ENCODE measurements at places on chromosomes 4 and X.
A peak's percentile ranks its signal among the peaks of the same experiment; 100 is the strongest.

DNA sequence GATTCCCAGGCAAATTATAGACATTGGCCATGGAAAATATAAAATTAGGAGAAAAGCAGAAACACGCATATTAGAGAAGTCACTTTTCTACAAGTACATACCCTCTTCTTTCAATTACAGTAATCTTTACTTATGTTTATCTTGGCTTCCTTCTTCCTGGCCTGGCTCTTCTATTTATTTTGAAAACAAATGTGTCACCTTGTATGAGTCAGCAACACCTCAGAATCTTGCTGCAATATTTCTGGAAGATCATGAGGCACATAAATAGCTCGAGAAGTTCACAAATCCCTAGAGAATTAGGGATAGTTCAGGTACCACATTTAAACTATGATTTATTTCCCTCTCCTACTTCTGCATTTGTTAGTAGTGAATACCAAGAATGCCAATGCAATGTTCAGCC lies 124.6 kb downstream of the ANOS1 start:
- DNase-seq: no peak

DNA sequence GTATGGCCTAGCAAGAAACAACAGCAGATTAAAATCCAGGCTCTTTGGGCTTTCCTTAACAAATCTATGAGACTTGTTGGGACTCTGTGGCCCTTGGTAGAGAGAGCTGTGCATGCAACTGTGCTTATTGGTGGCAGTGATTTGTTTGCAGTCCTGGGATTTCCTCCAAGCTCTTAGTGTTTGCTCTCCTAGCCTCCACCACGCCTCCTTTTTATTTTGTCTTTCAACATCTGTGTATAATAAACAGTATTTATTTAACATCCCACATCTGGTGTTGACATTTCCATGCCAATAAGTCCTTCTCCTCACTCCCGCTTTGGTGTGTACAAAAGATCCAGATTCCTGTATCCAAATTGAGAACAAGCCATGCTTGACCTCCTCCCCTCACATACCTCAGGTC lies 3.1 kb downstream of the TNMD start:
- no peak for DNase-seq

DNA sequence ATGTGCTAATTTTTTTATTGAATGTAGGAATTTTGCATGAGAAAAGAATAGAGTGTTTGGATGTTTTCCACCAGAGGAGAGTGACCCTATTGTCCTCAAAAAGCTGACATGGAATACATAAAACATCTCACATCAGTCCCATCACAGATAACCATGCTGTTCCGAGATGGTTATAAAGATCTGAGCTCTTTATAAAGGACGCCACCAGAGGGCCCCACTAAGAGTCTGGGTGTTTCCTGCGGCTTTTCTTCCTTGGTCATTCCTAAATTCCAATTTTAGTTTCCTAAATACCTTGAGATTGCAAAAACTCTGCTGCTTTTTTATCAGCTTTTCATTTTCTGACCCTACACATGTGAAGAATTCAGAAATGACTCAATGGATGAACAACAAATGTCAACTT lies 504.5 kb upstream of the FRG1 start:
- no peak for DNase-seq

DNA sequence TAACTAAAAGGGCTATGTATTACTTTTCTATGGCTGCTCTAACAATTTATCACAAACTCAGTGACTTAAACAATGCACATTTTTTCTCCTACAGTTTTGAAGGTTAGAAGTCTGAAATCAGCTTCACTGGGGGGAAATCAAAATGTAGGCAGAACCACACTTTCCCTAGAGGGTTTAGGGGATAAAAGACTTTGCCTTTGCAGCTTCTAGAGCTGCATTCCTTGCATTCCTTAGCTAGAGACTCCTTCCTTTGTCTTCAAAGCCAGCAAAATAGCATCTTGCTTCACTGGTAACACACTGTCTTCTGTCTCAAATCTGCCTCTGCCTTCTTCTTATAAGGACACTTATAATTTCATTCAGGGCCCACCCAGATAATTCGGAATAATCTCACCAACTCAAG lies 152.4 kb upstream of the SPIN4 start:
- DNase-seq: no peak

DNA sequence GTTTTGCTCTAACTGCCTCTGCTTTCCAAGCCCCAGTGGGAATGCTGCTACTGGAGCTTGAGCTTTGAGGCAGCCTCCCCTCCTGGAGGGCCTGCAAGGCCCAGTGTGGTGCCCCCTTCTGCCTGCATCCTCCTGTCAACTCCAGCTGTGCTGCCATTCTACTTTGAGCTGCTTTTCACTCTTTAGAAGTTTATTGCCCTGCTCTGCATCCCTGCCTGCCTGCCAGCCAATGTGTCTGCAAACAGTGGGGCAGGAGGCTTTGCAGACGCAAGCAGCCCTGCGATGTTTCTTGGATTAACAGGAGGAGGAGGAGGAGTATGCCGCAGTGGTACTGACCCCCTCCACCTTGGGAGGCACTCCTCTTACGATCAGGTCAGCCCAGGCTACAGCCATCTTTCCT lies 16.4 kb downstream of the TMEM31 start:
- DNase-seq: no peak

- peak; percentile 25 for DNase-seq
Measured at GRCh38 chrX:68942840-68943239, 114.0 kb downstream of the EFNB1 start.

GRCh38 chrX:118548841-118549240 lies 53.2 kb downstream of the DOCK11 start:
- DNase-seq: no peak

- DNase-seq: no peak
Measured at GRCh38 chr4:85701861-85702321, 226.9 kb downstream of the ARHGAP24 start.

DNA sequence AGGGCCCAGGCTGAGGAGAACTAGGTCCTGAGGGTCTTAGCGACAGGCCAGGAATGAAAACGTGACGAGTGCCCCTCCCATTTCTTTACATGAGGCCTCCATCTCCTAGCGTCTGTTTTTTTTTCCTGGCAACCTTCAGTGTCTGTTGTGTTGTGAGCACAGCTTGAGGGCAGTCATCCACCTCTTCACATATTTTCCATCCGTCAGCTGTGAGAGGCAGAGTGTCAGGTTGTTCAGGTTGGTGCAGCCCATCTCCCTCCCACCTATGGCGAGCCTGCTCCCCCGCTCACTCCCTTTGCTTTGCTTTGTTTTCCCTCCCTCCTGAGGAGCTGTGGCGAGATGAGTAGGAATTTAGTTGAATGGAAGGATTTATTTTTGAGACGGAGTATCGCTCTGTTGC lies 51.7 kb upstream of the CHRNA9 start:
- no peak for DNase-seq

GRCh38 chr4:3766785-3767569 lies 792 bp downstream of the ADRA2C start:
- DNase-seq: no peak

DNA sequence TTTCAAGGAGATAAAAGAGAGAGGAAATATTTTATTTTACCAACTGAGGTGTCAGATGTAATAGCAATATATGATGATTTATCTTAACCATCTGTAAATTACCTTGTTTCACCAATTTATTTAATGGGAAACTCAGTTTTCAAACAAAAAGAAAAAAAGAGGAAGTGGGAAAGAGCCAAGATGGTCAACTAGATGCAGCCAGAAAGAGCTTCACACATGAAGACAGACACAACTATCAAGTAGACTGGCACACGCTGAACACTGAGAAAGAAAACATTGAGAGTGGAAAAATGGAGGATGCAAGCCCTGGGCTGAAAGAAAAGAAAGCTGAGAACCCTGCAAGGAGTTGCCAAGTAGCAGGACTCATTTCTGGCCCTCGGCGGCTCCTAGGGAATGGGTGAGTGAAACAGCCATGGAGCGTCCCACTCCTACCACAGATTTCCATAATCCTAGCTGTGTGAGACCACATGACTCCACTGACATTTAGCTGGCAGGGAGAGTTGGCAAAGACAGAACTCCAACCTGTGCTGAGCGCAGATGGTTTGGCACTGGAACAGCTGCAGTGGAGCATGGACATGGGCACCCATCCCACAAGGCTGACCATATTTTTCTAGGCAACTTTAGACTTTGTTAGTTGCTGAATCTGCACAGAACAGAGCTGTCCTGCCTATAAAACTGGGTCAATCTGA lies 409.3 kb downstream of the FAM47B start:
- no peak for DNase-seq

DNA sequence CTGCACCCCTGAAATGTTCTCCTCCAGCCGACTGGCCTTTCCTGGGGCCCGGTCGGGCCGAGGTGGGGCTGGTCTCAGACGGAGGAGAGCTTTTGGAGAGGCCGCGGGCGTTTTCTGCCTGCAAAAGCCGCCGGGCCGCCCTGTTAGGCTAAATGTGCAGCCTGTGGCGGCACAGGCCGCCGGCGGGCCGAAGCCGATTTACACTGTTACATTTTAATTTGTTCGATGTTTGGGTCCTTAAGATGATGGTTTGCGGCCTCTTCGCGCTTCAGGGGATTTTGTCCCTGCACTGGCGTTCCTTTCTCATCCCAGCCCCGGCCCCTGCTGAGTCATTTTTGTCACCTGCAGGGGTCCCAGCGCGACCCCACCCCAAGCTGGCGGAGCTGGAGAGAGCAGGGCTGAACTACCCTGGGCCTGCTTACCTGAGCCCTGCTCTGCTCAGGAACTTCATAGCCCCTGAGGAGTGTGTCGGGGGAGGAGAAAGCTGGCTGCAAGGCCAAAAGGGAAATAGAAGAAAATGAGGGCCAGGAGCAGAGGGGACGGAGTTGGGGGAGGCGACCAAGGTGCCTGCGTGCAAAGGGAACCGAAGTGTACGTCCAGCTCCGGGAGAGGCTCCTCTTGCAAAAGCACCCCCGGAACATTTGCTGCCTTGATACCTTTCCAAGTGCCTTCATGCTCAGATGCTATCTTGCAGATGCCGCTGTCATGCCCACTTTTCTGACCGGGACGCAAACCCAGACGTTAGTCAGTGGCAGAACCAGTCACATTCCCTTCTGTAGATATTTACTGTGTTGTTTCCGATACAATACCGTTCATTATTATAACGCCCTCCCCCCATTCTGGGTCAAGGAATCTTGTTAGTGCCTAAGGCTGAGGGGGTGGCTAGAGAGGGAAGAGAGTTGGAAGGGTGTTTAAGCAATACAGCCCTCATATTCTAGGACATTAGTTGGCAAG lies 977 bp upstream of the RBBP7 start:
- DNase-seq: peak; percentile 77

GRCh38 chr4:110106931-110107296 lies 91.5 kb downstream of the ELOVL6 start:
- DNase-seq: no peak

GRCh38 chr4:52573551-52573950 lies 85.5 kb downstream of the USP46 start:
- no peak for DNase-seq

GRCh38 chr4:180098586-180098985 lies 2144.6 kb upstream of the TENM3 start:
- DNase-seq: no peak

GRCh38 chr4:123564758-123565346 lies 168.3 kb downstream of the SPRY1 start:
- no peak for DNase-seq

DNA sequence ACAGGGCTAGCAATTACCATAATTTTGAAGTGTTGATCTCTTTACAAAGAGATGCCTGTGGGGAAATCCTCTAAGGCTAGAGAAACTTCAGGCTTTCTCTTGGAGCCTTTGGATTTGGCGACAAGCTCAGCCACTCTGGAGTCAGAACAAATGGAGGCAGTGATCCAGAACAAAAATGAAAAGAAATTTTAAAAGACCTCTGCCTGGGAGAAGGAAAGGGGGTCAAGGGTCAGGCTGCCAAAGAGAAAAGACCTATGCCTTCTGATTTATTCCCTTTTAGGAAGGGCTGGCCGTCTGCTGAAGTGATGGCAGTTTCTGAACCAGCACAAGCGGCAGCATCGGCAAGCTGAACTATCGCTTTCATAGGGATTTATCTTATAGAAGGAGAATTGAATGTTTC lies 140.8 kb upstream of the SFRP2 start:
- DNase-seq: no peak

- DNase-seq: no peak
Measured at GRCh38 chrX:100085846-100086245, 324.2 kb downstream of the PCDH19 start.

DNA sequence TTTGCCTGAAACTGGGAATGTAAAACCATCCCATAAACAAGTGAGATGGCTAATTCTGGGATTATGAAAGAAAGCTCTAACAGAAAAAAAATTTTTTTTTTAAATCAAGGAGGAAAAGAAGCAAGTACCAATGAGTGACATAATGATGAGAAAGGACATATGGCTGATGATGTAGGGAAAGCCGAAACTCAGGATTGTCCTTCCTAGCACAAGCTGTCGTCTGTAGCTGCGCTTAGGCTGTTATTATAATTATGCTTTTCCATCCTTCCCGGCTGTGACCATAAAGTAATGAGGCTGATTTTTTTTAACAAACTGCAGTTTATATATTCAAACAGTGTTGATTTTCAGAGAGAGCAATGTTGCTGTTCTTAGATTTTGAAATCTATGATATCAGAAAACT lies 209.8 kb upstream of the NOCT start:
- DNase-seq: no peak

GRCh38 chr4:135177321-135177720 lies 975.7 kb upstream of the PABPC4L start:
- DNase-seq: no peak

DNA sequence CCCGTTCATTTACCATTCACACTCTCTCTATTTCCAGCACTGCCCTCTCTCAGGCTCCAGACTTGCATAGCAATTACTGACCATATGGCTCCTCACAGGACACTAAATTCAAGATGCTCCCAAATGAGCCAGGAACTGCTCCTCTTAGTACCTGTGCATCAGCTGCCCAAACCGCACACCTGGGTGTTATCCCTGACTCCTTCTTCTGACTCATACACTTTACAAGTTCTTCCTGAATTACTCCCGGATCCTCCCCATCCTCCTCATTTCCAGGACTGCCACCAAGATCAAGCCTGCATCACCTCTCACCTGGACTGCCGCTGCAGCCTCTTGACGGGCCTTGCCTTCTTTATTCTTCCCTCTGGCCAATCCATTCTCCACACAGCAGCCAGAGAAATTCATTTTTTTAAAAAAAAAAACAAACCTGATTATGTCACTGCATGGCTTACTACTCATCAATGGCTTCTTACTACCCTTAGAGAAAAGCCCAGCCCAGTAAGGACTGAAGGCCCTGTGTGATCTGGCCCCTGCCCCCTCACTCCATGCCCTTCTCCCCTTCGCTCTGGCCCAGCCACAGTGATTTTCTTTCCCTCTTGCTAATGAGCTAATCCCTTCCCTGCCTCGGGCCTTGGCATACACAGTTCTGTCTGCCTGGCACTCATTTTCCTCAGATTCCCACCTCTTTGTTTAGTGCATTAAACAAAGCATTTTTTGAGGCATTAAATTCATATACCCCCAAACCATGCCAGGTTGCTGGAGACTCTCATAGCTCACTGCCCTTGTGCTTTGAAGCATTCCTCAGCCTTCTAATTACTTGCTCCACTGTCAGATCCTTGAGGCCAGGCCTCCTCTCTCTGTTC lies 92.0 kb downstream of the PDGFRA start:
- DNase-seq: no peak

- DNase-seq: no peak
Measured at GRCh38 chrX:39875834-39876628, 221.7 kb downstream of the BCOR start.

DNA sequence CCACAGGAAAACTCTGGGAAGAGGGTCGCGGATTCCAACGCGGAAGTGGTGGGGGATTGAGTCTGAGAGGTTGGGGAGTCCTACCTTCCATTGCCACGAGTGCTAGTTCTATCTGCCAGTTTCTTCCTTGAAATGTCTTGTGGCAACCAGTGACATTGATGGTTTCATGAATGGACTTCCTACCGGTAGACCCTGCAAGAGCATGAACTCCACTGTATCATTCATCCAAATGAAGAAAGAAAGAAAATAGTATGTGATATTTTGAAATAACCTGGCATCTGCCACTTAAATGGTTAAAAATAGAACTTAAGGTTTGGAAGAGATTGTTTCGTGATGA lies 1.1 kb upstream of the SLC10A7 start:
- DNase-seq: no peak
